ENCODE measurements at places on chromosomes 16 and 17.
A peak's percentile ranks its signal among the peaks of the same experiment; 100 is the strongest.

DNA sequence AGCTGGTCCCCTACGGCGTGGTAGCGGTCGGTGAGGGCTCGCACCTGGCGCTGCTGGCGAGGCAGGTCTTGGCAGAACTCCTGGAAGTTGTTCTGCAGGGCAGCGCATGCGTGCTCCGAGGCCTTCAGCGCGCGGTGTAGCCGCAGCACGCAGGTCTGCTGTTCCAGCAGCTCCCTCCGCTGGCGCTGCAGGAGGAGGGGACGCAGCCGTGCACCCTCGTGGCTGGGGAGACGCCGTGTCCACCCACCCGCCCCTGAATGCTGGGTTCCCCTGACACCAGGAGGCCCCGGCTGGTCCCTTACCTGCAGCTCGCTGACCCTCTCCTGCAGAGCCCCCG, 12.2 kb downstream of the EVPL start:
- peak; percentile 77 for DNase-seq

DNA sequence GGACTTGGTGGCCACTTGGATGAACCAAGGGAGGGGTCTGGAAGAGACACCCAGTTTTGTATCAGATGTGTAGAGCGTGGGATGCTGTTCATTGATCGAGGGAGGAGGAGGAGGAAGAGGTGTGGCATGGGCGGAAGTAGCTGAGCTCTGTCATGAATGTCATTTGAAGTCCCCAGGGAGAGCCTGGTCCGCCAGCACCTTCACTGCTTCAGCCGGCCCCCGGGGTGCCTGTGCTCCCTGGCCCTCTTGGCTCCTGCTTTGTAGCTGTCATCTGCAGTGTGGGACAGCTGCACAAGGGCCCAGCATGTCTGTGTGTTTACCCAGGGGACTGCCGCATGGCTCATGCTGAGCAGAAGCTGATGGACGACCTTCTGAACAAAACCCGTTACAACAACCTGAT, 75.4 kb upstream of the RBL2 start:
- no peak for DNase-seq

- DNase-seq = peak; percentile 56
Observed at GRCh38 chr16:51818342-51818944, 667.4 kb upstream of the SALL1 start.

DNA sequence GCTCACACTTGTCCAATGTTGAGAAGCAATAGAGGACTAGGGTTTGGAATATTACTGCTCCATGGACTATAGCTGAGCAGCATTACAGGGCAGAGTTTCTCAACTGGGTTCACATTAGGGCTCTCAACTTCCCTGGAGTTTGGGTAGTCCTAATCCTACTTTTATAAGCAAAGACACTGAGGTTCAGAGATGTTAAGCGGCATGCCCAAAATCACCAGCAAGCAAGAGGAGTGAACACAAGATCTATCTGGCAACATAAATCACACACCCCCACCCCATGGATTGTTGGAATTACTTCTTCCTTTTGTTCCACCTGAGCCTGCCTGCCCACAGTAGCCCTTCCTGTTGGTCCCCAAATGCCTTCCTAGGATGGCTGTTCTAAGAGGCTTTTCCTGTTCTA, 5.2 kb downstream of the TSNAXIP1 start:
- DNase-seq = no peak

GRCh38 chr17:77527836-77528505, 387.2 kb downstream of the SEC14L1 start:
- no peak for DNase-seq

GRCh38 chr16:88974916-88975215, 2.1 kb downstream of the CBFA2T3 start:
- no peak for DNase-seq

- no peak for DNase-seq
Observed at GRCh38 chr17:81241648-81242420, 2.7 kb downstream of the NDUFAF8 start.

DNA sequence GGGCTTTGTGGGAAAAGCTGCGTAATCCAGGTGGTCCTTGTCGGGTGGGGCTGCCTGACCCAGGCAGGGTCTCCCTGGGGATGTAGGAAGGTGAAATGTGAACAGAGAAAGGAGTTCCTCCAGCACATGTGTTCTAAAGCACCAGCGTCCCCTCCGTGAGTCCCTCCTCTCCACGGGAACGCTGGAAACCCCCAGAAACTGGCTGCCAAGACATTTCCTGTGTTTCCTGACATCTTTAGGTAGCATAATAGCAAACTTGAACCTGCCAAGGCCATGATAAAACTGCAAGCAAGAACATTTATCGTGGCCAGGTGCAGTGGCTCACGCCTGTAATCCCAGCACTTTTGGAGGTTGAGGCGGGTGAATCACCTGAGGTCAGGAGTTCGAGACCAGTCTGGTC, 12.6 kb upstream of the PYDC1 start:
- no peak for DNase-seq

GRCh38 chr16:71492786-71493185, 3.7 kb upstream of the ZNF19 start:
- no peak for DNase-seq

DNA sequence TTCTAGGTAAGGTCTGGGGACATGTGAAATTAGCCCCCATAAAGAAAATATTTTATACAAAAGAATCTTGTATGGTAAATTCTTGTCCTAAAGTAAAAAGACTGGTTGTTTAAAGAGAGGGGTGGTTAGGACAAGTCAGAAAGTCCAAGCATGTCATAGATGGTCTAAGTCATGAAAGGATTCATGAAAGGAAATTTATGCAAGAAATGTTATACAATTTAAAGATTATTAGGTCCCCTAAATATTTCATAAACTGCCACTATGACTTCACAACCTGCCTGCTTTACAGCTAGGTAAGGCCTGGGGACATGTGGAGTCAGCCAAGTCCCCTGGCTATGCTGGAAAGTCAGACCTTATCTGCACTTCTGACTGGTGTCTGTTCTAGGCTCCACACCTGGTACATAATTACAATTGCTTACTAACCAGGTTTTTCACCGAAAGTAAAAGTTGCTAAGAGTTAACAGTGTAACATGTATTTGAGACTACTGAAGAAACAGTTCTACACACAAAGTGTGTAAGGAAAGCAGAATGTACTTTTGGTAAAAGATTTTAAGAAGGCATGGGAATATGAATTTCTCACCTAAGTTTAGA, 17.0 kb downstream of the N4BP1 start:
- no peak for DNase-seq

- no peak for DNase-seq
Observed at GRCh38 chr17:28612531-28612930, 1.5 kb downstream of the RSKR start.

DNA sequence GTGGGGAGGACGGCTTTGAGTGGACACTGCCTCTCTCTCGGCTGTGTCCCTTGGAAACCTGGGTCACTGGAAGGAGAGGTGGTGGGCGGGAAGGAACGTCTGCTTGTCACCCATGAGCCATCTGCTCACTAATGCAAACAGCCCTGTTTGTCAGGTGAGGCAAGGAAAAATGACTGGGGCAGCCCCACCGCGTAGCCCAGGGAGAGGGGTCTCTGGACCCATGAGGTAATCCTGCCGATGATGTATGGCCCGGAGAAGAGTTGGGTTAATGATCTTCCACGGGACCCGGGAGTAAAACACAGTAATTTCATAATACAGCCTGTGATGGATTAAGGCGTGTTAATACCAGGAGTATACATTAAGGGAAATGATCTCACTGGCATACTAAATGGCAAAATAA, 197.0 kb downstream of the CYLD start:
- no peak for DNase-seq

GRCh38 chr16:47660540-47660939, 199.4 kb downstream of the PHKB start:
- DNase-seq = no peak

DNA sequence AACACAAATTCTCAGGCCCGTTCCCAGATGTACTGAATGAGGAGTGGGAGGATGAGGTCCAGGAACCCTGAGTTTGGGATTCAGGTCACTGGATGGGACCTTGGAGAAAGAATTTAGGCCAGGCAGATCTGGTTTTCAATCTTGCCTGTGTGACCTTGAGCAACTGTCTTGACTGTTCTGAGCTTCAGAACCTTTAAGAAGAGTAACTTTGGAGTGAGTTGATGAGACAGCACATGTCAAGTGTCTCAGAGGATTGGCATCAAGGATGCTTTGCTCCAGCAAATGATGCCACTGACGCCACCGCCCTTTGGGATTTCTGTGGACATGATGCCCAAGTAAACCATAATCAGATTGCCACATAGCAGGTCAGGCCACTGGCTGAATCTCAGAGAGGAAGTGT, 56.2 kb upstream of the DNAJA2 start:
- DNase-seq = no peak

- DNase-seq = no peak
Observed at GRCh38 chr16:10745841-10746240, 2.2 kb downstream of the NUBP1 start.

GRCh38 chr16:30743716-30744115, 4.5 kb upstream of the PHKG2 start:
- no peak for DNase-seq

GRCh38 chr17:1638624-1639300, 6.8 kb downstream of the SCARF1 start:
- DNase-seq = no peak

DNA sequence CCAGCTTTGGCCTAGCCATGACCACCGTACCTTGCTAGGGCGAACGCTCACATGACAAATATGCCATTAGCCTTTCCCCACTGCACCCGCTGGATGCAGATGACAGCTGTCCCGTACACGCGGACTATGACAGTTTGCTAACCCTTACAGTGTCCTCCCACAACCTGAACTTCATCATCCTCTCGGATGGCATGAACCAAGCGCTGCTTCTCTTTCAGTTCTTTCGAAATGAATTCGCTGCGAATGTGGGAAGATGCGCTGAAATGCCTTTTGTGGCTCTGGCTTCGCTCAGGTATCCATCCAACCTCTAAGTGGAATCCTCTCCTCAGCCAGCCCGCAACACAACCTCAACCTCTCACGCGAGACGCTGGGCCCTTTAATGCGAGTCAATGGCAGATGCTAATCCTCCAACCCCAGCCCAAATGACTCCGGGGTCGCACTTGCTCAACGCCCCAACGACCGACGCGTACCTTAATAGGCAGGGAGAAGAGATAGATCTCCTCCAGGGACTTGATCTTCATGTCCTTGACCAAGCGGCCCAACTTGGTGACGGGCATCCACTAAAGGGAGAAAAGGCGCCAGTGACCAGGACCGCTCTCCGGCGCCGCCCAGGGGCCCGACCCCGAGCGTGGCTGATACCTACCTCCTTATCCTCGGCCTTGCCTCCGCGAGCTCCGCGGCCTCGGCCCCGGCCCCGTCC, 670 bp downstream of the RPS2 start:
- DNase-seq = peak; percentile 57

DNA sequence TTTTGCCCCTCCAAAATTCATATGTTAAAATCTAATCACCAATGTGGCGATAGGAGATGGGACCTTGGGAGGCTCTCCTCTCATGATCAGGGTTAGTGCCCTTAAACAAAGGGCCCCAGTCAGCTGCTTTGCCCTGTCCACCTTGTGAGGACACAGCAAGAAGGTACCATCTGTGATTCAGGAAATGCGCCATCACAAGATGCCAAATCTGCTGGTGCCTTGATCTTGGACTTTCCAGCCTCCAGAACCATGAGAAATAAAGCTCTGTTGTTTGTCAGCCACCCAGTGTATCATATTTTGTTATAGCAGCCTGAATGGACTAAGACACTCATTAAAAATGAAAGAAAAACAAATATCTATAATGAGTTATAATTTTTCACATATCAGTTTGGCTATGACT, 63.0 kb upstream of the NKD1 start:
- DNase-seq = no peak

- peak; percentile 20 for DNase-seq
Observed at GRCh38 chr16:53745753-53746266, 41.9 kb downstream of the FTO start.

DNA sequence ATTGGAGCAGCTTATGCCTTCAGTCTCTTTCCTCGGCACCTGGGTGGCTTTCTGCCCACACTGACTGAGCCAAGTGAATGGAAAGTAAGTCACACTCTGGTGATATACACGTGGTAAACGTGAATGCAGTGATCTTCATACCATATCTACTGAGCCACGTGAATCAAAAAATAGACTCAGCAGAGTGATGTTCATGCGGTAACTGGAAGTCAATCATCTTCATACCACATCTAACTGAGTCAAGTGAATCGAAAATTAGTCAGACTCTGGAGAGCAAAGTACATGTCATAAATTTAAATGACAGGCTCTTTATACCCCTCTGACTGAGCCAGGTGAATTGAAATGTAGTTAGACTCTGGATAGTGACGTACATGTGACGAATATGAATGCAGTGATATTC, 47.1 kb upstream of the ARL4D start:
- no peak for DNase-seq

GRCh38 chr17:70308618-70309017, 139.3 kb downstream of the KCNJ2 start:
- DNase-seq = no peak

DNA sequence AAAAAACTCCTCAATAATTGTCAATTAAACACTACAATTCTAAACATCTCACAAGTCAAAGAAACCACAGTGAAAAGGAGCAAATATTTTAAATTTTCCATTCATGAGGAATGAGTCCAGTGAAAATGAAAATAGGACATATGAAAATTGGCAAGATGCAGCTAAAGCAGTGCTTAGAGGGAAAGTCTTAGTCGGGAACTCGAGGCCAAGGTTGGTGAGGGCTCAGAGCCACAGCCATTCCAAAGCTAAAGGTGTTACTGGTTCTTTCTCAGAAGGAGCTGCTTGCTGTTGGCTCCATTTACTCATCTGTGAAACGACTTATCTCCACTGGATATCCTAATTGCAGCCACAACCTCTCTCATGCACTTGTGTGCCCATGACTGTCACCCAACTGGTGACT, 6.5 kb downstream of the SLC38A8 start:
- DNase-seq = no peak

DNA sequence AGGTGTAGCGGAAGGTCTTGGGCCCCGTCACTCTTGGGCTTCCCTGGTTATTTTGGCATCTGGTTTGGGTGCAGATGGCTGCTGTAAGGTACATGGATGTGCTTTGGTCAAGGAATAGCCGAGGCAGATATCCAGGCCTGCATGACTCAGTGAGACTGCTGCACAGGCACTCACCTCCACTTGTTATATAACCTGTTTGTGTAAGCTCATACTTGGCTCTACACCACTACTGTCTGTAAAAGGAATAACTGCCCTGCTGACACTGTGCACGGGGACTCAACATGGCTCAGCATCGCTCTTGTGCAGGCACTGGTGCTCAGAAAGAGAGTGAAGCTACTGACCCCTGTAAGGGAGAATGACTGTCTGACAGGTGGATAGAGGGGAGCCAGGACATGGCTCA, 42.3 kb upstream of the ARL4D start:
- DNase-seq = no peak

DNA sequence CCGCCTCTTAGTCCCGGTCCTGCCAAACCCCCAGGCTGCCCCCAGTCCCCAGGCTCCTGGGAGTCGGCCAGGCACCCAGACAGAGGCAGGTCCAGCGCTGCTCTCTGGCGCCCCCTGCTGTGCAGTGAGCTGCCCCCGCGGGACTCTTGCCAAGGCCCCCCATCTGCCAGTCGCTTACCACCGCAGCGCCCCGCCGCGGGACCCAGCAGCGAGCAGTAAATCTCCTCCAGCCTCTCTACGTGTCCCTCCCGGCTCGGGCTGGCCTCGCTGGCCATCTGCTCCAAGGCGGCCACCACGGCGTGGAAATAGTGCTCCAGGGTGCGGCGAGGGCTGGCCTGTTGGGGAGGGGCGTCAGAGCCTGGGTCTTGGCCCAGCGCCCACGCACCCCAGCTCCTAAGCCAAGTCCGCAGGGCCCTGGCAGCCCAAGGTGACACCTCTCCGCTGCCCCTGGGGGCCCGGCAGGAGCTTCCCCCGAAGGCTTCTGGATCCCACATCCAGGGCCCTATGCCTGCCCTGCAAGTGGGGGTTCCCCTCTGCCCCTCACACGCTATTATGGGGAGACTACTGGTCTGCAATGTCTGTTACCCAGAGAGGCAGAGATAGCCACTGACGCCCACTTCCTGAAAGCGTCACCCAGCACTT, 33.7 kb upstream of the MFSD6L start:
- DNase-seq = no peak
